Stimulated activated CD4-positive, alpha-beta T cell treated with anti-CD3 and anti-CD28 coated beads, Interleukin-1b, Interleukin-23, amount 100 ng/mL, for 1 hour (primary cell): ENCODE measurements at places on chromosomes 5 and 9.

GRCh38 chr9:114053246-114054005 lies 24.7 kb downstream of the AMBP start:
- DNase-seq = no peak

DNA sequence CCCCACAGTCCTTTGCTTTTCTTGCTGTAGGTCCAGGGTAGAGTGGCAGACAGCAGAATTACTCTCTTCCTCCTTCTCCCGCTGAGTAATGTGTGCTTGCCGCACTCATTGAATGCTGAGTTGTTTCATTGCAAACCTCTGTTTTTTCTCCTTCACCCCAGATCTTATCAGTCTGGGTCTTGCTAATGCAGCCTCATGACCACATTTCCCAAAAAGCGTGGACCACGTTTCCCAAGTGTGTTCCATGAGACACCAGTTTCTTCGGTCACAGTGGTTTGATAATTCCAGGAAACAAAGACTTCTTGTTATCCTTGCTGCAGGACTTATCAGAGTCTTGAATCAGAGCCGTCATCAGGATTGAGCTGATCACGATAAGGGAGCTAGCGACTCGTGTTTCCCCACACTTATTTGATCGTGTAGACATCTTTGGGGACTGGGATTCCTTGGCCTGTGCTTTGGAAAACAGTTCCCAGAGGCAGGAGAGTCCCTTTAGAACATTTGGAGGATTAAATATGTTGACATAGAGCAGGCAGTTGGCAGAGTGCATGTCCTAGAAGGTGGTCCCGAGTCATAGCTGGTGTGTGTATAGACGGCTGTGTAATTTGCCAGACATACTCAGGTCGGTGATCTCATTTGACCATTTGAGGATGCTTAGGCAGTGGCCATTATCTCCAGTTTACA lies 4.4 kb downstream of the LRRC8A start:
- DNase-seq = no peak

DNA sequence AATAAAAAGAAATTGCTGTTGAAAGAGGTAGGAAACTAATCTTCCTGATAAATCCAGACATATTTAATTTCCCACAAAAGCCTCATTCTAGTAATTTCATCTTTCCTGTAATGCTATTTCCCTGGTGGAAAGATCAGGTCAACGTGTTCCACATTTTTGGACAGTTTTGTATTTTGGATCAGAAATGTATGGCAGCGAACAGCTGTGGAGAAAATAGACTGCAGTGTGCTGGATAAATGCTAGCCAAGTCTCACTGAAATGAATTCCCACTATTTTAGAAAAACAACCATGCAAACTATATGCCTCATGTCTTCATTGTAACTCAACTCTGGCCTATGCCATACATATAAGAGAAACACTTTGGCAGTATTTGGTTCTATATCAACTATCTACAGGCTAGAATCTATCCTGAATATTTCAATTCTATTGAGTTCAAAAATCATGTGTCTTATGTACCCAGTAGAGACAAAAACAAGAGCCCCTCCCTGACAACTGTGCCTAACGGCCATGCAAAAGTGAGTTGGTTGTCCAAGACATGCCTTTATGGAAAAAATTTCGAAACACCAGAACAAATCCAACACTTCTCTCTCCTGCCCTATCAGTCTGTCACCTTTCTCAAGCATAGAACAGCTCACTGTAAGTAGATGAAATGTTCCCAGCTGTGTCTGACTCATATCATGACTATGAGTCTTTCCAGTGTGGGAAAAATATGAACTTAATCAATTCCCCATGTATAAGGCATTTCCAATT lies 191.3 kb upstream of the NREP start:
- DNase-seq = no peak

GRCh38 chr9:75707191-75707590 lies 183.3 kb upstream of the PCSK5 start:
- no peak for DNase-seq

DNA sequence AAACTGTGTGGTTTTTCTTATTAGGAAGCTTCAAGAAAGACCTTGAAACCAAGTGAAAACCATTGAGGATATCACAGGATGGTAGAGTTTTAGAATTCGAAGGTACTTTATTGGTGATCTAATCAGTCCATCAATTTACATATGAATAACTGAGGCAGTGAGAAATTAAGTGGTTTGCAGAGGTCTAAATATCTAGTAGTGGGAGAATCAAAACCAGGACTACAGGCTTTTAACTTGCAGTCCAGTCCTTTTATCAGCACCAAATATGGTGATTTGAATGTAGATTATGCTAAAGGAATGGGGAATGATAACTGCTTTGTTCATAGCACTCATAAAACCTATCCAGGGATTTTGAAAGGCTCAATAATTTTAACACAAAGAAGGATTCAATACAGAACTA lies 85.8 kb downstream of the ZSWIM6 start:
- DNase-seq = no peak

GRCh38 chr5:56585999-56586691 lies 229.2 kb upstream of the MAP3K1 start:
- no peak for DNase-seq

DNA sequence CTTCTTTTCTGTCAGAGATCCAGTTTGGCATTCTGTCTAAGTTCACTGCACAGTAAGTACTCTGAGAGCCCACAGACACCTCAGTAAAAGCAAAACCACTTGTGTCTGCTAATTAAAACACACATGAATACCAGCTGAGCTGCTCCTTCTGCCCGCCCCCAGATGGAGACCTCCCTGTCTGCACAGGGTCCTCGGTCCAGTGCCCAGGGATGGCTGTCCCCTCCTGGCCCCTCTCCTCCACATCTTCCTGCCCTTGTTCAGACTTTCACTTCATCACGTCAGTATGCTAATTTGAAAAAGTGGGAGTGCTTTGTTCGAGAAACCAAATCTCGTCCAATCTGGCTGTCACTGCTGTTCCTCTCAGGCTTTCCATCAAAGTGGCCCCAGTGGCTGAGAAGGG lies 43.5 kb downstream of the LIX1 start:
- DNase-seq = no peak

DNA sequence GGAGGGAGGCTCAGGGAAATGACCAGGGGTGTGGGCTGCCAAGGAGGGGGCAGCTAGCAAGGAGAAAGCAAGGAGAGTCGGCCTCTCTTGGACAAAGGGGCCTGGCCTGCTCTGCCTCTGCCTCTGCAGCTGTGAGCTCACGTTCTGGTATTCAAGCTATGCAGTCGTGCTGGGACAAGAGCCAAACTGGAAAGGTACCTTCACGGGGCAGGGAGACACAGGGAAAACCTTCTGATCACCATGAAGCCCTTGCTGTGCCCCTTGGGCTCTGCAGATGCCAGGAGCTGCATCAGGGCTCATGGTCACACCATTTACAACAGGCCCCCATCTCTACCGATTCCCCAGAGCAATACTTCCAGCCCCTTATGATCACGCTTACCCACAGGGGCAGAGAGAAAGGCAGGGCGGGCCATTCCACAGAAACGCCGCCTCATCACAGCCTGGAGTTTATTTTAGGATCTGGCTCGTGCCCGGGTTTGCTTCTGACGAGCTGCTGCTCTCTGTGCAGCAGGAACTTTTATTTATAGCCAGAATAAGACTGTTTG lies 63.2 kb downstream of the PRRT1B start:
- DNase-seq = no peak

DNA sequence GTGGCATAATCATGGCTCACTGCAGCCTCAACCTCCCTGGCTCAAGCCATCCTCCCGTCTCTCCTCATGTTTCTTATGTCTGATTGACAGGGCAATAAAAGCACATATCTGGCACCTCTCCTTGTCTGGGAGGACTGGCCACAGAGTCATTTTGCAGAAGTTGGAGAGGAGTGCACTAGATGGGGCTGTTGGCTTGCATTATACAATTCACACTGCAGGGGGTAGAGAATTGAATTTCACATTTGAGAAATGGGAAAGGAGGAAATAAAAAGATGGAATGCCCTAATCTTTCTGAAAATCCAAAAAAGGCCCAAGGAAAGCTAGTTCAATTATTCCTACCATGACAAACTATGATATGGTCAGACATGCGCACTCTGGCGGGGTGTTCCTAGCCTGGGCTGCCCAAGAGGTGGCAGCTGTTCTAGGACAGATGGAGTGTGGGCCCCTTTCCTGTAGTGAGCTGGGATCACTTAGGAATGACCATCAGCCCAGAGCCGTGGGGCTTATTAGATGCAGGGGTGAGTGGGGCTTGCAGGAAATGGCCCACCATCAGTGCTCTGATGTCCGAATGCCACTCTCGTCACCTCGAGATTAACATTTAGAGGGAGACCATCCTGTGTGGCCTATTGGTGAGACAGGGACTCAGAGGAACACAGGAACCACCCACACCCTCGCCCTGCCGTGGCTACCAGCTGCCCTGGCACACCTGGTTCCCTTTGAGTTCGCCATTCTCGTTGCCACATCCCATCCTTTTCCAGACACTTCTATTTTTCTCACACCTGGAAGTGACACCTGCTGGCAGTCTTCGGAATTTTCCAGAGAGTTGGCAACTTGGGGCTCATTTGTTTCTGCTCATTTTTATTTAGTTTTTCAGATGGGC lies 21.8 kb upstream of the ANKRD18A start:
- no peak for DNase-seq

- no peak for DNase-seq
Measured at GRCh38 chr9:89006267-89006666, 15.0 kb downstream of the S1PR3 start.

GRCh38 chr9:121914017-121914595 lies 179.0 kb downstream of the TTLL11 start:
- no peak for DNase-seq

- no peak for DNase-seq
Measured at GRCh38 chr5:118558871-118559270, 429.5 kb downstream of the DTWD2 start.

GRCh38 chr9:78694974-78695373 lies 398.0 kb downstream of the PSAT1 start:
- no peak for DNase-seq

- DNase-seq = no peak
Measured at GRCh38 chr5:24094081-24094679, 550.6 kb downstream of the CDH10 start.

DNA sequence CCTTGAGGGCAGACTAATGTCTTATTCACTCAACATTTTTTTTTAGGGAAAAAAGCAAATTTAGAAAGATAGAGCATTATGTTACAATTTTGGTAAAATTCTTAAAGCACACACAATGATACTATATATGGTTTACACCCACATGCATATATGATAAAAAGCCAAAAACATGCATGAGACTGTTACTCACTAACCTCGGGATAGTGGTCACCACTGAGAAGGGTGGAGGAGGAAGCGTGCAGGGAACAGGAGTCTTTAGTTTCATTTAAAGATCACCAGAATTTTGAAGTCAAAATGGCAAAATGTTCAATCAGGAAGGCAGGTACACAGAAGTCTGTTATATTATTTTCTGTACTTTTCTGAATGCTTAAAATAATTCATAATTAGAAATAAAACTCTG lies 9.2 kb downstream of the ARL15 start:
- DNase-seq = no peak
